ENCODE measurements at places on chromosomes 3 and 15.

DNA sequence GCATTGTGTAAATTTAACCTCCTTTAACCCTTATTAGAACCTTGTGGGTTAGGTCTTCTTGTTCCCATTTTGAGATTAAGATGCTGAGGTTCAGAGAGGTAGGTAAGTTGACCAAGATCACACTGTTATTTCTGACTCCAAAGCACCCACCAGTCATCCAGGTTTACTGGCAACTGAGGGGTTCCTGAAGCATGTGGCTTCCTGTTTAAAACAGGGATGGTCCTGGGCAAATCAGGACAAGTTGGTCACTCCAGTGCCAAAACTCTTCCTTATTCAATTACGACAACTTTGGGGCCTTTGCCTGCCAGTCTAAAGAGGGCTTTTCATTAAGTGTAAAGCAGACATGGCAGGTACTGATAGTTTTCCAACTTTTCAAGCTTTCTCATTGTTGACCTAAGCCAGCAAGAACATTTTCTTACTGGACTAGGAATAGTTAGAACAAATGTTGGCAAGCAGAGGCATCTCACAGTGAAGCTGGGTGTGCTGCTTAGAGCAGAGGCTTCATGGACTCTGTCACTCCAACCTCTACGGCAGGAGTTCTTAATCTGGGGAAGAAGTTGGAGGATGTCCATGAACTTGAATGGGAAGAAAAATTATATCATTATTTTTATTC, 149.4 kb upstream of the ADAMTS9 start:
- DNase-seq: no peak

DNA sequence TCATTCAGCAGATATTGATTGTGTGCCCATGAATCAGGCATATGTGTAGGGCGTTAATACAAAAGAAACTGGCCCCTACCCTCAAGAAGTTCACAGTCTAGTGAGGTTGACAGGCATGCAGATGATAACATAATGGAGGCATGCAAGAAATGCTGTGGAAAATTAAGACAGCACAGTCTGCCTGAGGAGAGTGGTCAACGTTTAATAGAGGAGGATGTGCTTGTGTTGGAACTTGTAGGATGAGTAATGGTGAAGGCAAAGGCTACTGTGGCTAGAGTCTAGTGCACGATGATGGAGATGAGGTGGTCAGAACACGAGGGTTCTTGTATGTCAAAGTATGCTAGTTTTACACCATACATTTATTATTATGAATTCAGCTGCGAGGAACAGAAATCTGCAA, 295.7 kb downstream of the SOX2 start:
- no peak for DNase-seq

DNA sequence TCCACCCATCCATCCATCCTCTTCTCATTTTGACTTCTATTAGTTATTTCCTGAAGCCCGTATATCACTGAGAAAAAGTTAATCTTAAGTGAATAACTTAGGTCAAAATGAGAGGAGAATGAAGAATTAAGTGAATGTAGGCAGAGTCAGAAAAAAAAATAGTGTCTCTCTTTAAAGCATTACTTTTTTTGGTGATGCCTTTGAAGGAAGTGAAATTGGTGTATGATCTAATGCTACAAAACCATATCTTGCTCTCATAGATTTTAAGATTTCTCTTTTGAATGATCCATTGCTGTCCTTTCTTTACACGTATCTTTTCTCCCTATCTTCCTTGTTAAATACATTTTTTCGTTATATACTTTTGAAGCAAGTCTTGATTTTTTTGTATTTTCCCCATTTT, 23.4 kb downstream of the FNDC3B start:
- no peak for DNase-seq

DNA sequence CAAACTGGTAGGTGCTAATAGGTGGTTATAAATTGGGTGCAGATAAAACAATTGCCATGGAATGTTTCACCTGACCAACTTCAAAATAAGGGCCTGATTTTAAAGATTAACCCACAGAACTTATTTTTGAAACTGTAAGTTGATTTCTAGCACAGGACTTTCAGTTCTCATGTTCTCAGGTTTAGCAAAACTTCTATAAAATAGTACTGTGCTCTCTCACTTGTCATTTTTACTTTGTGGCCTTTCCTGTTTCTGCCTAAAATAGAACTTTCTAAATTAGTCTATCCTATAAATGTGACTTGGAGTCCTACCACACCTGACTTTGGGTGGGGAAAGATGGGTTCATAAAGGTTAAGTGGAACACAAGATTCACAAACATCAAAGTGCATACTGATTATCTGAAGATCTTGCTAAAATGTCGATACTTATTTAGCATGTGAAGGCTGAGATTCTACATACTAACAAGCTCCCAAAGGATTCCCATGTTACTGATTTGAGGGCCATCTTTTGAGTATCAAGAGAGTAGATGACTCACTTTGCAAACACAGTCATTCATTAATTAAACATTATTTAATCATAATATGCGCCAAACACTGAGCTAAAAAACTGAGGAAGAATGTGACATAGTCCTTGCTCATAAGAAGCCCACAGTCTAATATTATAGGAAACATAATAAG, 38.6 kb downstream of the BTLA start:
- no peak for DNase-seq

GRCh38 chr3:129648391-129648790, 41.9 kb upstream of the PLXND1 start:
- DNase-seq: no peak

GRCh38 chr3:19885468-19885867, 48.5 kb downstream of the EFHB start:
- DNase-seq: peak; percentile 56

DNA sequence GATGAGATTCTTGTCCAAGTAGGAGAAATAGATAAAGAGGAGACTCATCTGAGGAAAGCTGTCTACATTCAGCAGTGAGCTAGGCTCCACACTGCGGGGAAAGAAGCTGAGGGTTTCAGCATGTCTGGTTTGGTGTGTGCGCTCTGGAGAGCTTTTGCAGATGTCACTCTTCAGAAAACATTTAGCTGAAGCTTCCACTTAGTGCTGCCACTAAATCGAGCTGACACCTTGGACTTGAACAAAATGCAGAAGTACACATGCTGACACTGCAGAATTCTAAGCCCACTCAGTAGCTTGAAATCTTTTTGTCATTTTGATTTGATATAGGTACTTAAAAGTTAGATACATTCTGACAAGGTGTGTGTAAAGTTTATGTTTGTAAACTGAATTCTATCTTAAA, 32.3 kb upstream of the CRTC3 start:
- DNase-seq: no peak

DNA sequence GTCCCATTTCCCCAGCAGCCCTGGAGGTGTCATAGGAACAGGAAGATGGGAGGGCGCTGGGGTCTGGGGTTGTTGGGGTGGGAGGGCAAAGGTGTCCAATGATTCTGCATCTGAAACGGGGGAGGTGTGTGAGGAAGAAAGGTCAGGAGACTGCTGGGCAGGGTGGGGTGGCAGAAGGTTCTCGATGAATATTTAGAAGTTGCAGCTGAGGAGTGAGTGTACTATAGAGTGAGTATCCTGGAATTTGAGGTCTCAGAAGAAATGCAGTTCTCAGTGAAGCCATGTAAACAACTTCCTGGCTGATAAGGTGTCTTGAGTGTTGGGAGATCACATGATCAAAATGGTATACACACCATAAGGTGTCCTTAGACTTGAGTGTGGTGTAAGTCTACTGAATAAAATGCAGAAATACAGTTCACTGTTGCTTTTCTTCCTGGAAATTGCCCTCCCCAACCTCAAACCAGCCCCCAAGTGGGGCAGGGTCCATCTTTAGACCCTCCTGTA, 9.9 kb downstream of the B3GNT5 start:
- no peak for DNase-seq

- DNase-seq: no peak
Measured at GRCh38 chr3:107525644-107526305, 3.0 kb downstream of the BBX start.

DNA sequence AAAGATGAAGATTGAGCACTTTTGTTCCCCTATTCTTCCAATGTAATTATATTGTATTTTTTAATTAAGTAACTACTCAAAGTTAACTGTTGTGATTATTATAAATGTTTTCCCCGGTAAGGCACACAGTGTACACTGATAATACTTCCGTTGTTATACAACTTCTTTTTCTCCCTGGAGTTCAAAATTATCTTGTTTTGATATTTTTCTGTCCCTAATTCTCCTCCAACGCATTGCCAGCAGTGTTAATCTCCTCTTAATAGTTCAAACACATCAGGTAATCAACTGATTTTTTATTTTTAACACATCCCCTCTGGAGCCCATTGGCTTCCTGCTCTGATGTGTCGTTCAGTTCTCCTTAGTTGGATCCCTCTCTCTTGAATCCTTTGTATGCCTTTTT, 32.3 kb upstream of the MFSD1 start:
- DNase-seq: peak; percentile 12

DNA sequence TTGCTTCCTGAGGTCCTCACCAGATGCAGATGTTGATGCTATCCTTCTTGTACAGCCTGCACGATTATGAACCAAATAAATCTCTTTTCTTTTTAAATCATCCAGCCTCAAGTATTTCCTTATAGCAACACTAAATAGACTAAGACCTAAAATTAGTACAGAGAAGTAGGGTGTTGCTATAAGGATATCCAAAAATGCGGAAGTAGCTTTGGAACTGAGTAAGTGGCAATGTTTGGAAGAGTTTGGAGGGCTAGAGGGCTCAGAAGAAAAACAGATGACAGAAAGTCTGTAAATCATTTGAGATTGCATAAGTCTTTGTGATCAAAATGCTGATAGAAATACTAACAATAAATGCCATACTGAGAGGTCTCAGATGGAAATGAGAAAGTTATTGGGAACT, 894.9 kb downstream of the DIPK2A start:
- no peak for DNase-seq

DNA sequence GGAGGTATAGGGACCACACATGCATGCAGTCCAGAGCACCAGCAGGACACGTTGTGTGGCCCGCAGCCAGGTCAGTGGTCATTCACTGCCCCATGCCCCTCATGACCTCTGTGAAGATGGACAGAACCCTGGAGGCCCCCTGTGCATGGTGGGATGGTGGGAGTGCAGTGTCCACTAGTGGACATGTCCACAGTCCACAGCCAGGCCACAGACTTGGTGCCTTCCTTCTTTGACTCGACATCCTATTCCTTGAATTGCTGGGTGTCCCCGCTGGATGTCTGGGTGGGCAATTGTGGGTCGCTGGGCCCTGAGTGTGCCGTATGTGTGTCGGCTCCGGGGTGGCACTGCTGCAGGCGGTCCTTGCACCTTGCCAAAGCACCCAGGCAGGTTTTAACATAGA, 35.7 kb downstream of the KLF15 start:
- DNase-seq: no peak

- DNase-seq: no peak
Measured at GRCh38 chr3:13018561-13019242, 54.5 kb downstream of the IQSEC1 start.

DNA sequence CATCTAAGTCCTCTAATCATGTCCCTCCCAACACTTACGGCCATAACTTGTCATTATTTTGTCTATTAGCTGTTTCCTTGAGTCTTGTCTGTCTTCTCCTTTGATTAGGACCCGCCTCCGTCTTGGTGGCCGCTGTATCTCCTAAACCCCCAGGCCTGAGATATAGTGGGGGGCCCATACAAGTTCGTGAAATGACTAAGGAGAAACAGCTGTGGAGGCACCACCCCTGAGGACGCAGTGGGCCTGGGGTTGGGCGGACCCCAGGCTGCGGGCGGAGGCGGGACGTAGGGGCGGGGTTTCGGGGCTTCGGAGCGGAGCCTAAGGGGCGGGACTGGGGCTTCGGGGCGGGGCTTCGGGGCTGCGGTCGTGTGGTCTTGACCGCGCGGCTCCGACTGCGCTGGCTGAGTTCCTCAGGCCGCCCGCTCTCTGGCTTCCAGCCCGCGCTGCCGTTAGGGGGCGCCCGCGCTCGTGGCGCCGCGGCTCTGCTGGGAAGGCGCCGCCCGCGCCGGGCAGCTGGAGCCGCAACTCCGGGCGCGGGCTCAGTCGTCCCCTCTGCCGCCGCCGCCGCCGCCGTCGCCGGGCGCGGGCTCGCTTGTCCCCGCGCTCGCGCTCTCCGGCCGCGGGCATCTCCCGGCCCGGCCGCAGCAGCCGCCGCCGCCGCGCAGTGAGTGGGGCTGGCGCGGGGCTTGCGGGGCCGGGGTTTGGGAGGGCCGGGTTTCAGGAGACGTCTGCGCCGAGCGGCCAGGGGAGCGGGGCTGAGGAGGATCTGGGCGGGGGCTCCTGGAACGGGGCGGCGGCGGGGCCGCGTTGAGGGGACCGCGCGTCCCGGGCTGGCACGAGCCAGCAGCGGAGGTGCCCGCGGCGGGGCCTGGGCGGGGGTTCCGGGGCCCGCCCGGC, at the start of gene KCTD6:
Gene KCTD6 (plus strand): TSS at position 591 of the 897 bp plus-strand sequence. CDS start 6,660 bp downstream, outside the sequence.
- DNase-seq: peak; percentile 93

GRCh38 chr15:52057996-52058395, 39.0 kb downstream of the MAPK6 start:
- DNase-seq: no peak

- no peak for DNase-seq
Measured at GRCh38 chr15:66864871-66865281, 162.8 kb downstream of the SMAD6 start.

Measured in EL (cell line).